Activated CD4-positive, alpha-beta T cell treated with anti-CD3 and anti-CD28 coated beads for 4 hours (primary cell): ENCODE measurements at places on chromosomes 16 and 17.

DNA sequence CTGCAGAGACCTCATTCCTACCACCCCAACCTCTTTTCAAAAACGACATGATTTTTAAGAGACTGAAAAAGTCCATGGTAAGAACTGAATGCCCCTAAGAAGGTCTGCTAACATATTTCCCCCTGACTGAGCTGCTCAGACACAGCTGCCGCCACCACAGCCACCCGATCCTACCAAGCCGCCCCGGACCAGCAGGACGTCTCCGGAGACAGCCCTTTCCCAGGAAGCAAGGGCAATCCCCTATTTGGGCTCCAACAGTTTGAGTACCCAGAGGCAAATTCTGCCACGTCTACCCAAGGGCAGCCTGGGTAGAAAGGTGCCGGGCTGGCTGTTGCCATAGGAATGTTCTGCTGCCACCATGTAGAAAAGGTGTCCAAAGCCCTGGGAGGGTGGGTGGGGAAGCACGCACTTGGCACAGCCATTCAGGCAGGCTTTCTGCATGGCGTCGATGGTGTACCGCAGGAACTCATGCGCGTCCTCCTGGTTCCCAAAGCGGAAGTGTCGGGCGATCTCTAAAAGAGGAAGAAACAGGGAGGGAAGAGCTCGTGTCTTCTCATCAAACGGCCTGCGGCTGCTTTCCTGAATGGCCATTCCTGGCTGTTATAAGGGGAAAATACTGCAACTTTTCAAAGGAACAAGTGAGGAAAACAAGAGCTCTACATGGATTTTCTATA lies 13.6 kb downstream of the USP36 start:
- no peak for DNase-seq

DNA sequence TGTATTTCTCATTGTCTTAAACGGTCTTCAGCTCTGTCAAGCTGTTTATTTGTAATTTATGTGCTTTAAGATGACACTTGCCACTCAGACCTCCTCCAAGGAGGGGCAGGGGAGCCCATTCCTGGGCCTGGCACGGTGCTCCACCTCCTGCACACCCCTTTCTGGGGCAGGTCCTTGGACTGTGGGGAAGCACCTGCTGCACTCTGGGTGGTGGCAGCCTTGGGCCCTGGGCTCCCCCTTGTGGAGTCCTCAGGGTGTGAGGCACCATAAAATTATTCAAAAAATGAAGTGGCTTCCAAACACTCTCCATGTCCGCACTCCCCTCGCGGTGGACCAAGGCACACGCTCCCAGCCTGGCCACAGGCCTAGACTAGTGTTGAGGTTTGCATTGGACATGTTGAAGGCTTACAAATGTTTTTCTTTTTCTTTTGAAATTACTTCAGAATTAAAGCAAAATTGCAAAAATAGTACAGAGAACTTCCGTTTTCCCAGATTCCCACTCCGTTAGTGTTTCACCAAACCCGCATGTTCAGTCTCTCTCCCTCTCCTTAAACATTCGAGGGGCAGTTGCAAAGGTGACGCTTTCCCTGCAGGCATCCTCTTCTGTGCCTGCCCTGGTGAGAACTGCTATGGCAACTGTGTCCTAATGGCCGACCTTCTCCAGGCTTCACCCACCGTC lies 32.4 kb downstream of the FOXK2 start:
- peak; percentile 72 for DNase-seq

DNA sequence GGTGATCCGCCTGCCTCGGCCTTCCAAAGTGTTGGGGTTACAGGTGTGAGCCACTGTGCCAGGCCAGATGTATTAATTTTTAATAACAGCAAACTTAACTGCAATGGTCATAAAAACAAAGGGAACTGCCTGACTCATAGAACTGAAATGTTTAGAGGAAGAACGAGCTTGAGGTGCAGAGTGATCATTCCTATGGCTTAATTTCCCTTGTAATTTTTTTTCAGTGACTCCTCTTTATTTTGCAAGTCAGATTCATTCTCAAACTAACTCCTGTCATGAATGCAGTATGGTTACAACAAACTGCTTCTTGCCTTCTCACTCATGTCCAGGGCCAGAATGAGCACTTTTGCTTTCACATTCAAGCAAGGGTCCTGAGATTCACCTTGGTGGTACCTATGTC lies 231.3 kb downstream of the HAPSTR1 start:
- DNase-seq, result no peak

GRCh38 chr17:16913463-16913862 lies 58.5 kb downstream of the TNFRSF13B start:
- DNase-seq, result no peak

GRCh38 chr16:86716649-86717048 lies 138.3 kb downstream of the FOXL1 start:
- no peak for DNase-seq

GRCh38 chr17:21388944-21389343 lies 12.8 kb downstream of the KCNJ12 start:
- no peak for DNase-seq

DNA sequence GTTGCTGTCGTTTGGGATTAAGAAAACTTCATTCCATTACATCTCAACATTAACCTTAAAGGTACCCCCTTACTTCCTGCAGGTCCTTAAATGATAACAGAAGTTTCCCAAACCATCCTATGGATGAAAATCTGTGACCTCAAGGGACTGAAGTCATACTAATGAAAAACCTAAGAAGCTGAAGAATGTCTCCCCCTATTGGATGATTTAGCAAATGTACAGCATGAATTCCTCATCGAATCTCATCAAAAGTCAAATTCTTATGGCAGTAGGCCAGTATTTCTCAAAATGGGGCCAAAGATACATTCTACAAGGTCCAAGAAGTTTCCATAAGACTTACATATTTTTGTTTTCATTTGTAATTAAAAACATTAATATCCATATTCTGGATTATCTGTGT lies 13.5 kb downstream of the SCO1 start:
- DNase-seq, result no peak

GRCh38 chr17:37174205-37174604 lies 201.6 kb upstream of the C17orf78 start:
- no peak for DNase-seq

DNA sequence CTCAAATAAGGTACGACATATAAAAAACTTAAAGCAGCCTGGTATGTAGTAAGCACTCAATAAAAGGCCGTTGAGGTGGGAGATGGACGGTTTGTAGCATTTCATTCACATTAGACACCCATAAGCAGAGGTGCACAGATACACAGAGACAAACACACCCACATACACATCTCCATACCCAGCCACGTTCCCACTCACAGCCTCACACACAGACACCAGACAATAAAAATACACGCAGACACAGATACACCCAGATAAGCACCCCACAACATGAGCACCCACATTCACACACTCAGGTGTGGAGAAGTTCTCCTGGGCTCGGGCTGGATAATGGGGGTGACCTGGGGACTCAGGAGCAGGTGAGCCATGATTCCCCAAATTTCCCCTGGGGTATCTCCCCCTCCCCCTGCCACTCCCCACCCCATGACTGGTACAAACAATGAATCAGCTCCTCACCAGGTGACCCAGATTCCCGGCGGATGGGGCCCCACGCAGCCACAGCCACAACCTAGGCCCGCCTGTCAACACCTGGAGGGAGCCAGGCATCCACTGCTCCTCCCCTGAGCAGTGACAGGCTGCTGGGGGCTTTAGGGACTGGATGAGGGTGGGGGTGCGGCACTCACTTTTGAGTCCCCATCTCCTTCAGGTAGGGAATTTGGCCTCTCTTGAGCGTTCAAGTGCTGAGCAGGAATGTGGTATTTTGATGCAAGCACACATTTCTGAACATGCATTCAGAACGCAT lies 2.7 kb downstream of the DLX3 start:
- no peak for DNase-seq

DNA sequence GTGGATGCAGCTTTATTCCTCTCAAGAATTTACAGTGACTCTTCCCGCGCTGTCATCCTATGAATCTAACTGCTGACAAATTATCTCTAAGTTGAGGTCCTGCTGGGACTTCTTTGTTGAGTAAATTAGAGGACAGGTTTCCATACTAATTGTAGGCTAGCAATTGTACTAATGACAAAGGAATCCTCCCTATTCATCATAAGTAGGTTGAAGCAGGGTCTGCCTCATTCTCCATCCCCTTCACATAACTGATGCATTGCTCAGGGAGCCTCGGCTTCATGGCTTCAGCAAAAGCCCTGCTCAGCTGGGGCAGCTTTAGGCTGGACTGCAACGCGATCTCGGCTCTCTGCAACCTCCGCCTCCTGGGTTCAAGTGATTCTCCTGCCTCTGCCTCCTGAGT lies 83.1 kb upstream of the IRX6 start:
- DNase-seq, result no peak

DNA sequence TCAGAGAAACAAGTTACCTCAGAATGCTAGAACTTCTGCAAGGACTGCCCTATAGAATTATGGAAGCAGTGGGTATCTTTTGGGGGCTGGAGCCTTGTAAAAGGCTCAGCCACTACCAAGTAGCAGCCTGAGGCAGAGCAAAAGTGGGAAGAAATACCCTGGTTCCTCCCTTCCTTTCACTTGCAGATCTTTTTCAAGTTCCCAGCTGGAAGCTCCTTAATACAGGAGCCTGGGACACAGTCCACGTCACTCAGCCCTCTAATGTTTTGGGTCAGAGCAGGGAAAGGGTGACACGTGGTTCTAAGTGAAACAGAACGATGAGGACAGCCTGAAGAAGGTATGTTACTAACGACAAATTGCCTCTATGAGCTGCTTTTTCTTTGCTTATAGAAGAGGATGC lies 93.1 kb downstream of the CNTNAP4 start:
- DNase-seq, result no peak

- DNase-seq, result no peak
Measured at GRCh38 chr17:68249354-68249765, 1.5 kb downstream of the AMZ2 start.

DNA sequence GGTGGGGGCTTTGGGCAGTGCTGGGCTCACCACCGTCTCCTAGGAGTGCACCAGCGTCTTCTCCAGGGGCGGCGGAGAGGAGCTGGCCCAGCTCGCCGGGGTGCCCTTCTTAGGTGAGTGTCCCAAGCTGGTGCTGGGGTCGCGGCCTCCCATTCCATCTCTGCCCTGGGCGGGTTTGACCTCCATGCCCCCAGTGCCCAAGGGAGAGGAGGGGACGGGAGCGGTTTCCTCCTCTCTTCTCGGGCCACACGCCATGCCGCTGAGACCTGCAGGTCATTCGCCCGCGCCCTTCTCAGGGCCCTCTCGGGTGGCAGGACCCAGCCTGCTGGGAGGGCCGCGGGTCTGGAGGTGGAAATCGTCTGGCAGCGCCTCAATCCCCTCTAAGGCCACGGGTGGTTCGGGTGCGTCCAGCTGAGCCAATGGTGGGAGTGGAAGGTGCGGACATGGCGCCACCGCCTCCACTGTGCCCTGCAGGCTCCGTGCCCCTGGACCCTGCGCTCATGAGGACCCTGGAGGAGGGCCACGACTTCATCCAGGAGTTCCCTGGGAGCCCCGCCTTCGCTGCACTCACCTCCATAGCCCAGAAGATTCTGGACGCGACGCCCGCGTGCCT lies 5.3 kb downstream of the IGFALS start:
- no peak for DNase-seq

- peak; percentile 85 for DNase-seq
Measured at GRCh38 chr17:29615492-29616299, 7.0 kb downstream of the CORO6 start.

DNA sequence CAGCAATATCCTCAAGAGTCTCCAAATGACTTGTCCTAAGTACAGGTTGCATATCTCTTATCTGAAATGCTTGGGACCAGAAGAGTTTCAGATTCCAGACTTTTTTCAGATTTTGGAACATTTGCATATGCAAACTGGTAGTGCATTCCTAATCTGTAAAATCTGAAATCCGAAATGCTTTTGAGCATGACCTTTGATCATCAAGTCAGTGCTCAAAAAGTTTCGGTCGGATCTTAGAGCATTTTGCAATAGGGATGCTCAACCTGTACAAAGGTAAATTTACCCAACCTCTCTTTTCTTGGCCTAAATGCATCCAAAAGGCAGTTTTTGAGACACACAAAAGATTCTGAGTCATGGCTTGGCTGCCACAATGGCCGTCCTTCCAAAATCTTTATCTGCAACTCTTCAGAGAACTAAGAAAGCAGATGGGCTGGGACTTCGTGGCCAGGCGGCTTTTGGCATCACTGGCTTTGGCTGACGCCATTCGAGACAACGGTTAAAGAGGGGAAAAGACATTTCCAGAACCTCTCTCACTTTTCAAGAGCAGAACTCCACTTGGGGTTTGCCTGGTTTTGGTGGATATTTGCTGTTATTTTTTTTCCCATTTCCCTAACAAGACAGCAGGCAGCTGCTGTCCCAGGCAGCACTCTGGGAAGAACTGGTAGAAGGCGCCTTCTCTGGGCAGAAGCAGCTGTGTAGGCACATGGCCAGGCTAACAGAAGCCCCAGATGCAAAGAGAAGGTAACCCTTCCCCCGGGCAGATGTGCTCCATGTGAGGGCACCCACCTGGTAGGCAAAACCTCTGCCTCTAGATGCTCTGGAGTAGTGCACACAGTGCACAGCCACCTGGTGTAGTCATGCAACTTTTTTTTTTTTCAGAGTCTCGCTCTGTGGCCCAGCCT lies 8.9 kb downstream of the CPPED1 start:
- DNase-seq, result no peak

DNA sequence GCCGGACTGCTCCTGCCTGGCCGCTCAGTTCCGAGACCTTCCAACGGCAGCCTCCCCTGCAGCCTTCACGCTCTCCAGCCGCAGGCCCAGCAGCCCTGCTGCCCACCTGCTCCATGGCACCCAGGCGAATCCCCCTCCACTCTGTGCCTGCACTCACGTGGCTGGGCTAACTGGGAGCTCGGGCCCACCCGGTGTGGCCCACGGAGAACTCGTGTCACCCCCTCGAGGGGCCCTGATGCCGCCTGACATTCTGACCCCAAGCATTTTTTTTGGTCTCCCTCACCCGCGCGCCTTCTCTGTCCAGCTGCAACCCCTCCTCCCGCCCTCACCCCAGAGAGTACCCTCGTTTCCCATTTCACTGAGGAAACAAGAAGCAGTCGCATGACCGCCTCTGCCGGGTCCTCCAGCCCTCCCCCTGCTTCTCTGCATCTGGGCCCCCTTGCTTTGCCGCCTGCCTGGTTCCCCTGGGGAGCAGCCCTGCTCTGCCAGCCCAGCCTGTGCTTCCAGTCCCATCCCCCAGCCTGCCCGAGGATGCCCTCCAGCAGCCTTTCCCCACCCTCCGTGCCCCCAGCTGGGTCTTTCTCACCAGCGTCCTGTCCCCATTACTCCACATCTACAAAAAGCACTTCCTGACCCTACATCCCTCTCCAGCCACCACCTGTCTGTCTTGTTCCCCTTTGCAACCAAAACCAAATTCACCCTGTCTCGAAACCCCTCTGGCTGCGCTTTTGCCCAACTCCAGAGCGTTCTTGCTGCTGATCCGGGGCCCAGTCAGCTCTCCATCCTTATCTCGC lies 146.4 kb upstream of the CHMP6 start:
- DNase-seq, result no peak
